ENCODE measurements at places on chromosomes 7 and 10. TPM values are rescaled to one million over a fixed set of nuclear protein-coding genes. Genes with fewer than 3 reads are reported as not detected.

DNA sequence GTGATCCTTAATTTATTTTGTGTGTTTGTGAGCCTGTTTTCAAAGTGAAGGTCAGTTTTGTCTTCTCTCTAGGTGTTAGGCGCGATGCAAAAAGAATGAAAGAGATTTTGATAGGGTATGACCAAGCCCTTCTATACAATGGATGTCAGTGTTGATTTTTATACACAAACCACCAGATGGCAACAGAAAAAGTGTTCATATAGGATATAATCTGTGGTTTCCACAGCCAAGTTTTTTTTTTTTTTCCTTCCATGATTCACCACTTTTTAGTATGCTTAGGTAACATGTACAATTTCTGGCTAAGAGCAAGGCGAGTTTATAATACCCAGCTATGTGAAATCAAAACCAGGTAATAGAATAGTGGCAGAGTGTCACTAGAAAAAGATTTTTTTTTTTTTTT is 8.1 kb downstream of the SDK1 start:
- DNase-seq, result peak; percentile 32

DNA sequence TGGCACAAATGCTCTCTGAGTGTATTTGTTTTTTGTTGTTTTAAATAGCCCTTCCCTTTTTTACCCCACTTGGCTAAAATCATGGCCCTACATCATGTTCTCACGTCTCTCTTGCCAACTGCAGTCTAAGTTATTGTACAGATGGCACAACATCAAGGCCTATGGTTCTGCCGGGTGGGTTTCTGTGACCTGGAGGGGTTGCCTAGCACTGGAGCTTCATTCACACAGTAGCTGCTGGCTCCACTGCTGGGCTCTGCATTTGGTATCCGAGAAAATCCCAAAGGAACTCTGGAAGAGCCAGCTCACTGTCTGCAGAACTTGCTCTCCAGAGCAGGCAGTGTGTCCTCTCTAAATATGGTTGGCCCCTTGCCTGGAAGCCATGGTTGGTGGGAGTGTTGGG is 120.6 kb downstream of the LRRC4 start:
- no peak for DNase-seq

- peak; percentile 12 for DNase-seq
These were observed 80.6 kb downstream of the ETV1 start for GRCh38 chr7:13908667-13909397.

DNA sequence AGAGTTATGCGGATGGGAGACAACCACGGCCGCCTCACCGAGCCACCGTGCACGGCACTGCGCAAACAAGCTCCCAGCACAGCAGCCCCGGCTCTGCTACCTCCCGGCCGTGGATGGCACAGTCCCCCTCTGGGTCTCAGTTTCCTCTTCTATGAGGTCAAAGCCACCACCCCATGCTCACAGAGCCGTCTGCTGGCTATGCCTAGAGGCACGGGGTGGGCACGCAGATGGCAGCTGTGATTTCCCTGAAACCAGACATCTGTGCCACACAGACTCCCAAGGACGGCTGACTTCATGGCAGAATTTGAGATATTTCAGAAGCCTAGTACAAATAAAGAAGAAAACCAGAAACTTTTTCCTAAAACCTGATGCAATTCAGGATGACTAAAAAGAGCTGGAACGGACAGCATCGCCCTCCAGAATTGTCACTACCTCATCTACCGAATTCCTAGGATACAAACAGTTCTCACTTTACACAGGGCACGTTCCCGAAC is 73.2 kb downstream of the AMZ1 start:
- DNase-seq, result no peak

GRCh38 chr10:43057231-43057711 is 19.6 kb upstream of the RET start:
- no peak for DNase-seq

DNA sequence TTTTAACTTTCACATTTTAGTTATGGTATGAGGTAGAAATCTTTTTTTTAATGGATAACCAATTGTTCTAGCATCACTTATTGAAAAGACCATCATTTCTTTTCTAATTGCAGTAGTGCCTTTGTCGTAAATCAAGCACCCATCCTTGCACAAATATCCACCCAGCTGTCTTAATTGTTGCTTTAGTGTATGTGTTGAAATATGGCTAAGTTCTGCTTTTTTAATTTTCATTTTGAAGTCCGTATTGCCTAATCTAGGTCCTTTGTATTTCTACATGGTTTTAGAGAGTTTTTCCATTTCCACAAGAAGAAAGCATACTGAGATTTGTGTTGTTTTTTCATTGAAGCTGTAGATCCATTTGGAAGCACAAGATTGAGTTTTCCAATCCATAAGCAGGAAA is 259.6 kb upstream of the SEMA3E start:
- no peak for DNase-seq

DNA sequence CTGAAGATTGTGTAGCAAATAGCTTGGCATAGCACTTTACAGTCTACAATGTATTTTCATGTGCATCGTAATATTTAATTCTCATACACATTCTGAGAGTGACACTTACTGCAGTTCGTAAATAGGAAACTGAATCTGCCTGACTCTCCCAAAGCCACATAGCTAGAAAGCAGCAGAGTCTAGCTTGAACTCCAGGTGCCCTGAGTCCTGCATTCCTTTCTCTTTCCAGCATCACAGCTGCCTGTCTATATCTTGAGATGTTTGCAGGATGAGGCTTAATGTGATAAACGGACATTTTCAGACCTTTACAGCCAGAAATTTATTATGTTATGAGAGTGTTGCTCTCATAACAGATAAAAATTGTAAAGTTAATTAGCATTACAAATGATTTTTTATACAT is 132.9 kb upstream of the PLXDC2 start:
- DNase-seq, result no peak

DNA sequence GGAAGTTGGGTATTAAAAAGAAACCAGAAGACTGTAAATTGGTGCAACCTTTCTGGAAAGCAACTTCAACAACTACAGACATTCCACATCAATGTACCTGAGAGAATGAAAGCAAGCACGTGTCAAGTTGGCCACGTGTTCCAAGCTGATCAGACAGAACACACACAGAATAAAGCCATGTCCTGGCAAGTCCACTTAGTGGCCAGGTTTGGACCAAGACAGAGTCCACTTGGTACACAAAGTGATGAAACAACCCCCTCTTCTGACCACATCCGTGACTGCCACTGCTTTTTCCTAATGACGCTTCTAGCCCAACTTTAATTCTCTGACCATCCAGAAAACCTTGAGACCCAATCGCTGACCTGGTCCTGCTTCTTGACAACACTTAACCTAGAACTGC is 109.4 kb downstream of the ABLIM1 start:
- DNase-seq, result peak; percentile 29

SUGCT gene
- 8.4 TPM for polyA plus RNA-seq

GRCh38 chr7:131607291-131608115 is 51.1 kb upstream of the PODXL start:
- DNase-seq, result no peak

OR2A7 gene
- 0.45 TPM for polyA plus RNA-seq

GRCh38 chr10:126939706-126940105 is 34.5 kb downstream of the DOCK1 start:
- no peak for DNase-seq

DNA sequence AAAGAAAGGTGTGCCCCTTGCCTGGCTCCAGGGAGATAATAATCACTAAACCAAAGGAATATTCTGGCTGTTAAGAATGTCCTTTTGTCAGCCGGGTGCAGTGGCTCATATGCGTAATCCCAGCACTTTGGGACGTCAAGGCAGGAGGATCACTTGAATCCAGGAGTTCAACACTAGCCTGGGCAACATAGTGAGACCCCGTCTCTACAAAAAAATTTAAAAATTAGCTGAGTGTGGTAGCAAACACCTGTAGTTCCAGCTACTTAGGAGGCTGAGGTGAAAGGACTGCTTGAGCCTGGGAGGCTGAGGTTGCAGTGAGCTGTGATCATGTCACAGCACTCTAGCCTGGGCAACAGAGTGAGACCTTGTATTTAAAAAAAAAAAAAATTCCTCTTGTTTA is 74.1 kb downstream of the HERC4 start:
- no peak for DNase-seq

NEUROG3 gene
- polyA plus RNA-seq, result not detected

TET1 gene
- 4.7 TPM for polyA plus RNA-seq

GRCh38 chr7:152663931-152664330 is 12.0 kb downstream of the XRCC2 start:
- no peak for DNase-seq

PAPOLB gene
- 0.02 TPM for polyA plus RNA-seq

SRRM3 gene
- 1.2 TPM for polyA plus RNA-seq

DNA sequence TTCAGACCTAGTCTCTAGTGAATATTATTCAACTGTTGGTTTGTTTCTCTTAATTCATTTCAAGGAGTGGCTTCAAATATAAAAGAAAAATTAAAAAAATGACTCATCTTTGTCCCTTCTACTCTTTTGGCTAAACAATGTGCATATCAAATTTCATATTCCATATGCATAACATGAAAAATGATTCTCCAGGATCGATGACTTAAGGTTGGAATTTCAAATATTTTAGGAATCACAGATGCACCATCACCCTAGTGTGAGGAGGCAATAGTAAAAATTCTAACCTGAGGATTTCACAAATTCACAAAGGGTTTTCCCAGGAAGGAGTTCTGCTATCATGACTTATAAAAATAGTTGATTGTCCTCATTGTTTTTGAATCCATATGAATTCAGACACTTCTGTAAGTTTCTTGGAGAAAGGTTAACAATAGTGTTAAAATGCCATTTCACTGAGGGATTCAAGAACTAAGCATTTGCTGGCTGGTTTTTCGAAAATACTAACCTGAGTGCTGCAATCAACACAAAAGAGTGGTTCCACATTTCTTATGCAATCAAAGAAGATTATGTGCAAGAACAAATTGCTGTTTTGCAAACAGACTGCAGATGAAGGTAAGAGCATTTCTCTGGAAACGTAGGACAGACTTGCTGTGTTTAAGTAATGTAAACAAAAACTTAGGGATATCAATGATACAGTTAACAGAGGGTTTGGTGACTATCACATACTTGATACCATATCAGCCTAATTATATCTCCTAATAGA is 547.5 kb upstream of the LRRTM3 start:
- peak; percentile 4 for DNase-seq

IFT22 gene
- polyA plus RNA-seq, result 35.2 TPM

ANKRD61 gene
- polyA plus RNA-seq, result 0.43 TPM

DNA sequence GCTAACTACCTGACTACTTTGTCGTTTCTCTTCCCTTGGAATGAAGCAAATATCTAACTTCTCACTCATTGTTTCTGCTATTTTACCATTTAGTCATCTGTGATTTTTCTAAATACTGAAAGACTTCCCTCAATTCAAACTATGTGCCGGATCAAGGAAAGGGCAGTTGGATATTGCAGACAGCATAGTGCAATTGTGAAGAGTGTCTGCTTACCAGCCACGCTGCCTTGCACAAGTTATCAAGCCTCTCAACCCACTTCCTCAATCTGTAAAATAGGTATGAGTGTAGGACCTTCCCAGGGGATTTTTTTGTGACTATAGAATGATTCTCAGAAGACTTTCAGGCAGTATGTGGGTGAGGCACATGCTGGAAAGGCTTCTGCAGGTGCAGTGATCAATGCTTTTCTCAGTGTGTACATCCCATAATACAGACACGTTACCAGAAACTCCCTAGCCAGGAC is 54.3 kb downstream of the EGFR start:
- DNase-seq, result peak; percentile 83

ADAM22 gene
- 0.33 TPM for polyA plus RNA-seq

LOXL4 gene
- polyA plus RNA-seq, result 39.8 TPM

MYOZ1 gene
- polyA plus RNA-seq, result 0.12 TPM

GRCh38 chr10:17831341-17831740 is 22.2 kb downstream of the MRC1 start:
- DNase-seq, result no peak

GRCh38 chr10:78449554-78449953 is 415.9 kb downstream of the RPS24 start:
- no peak for DNase-seq

DNA sequence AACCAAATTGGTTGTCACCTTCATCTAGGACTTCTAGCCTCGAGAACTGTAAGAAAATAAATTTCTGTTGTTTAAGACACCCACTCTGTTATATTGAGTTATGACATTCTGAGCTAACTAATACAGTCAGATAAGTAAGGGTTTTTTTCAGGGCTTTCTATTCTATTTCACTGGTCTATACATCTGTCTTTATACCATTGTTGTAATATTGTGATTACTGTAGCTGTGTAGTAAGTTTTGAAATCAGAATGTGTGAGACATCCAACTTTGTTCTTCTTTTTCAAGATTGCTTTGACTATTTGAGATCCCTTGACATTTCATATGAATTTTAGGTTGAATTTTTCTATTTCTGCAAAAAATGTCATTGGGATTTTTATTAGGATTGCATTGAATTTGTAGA is 7.5 kb downstream of the IFIT1 start:
- no peak for DNase-seq

- DNase-seq, result no peak
These were observed 69.3 kb downstream of the LRGUK start for GRCh38 chr7:134196439-134196838.

GRCh38 chr7:158309868-158310763 is 277.5 kb downstream of the PTPRN2 start:
- no peak for DNase-seq

DNA sequence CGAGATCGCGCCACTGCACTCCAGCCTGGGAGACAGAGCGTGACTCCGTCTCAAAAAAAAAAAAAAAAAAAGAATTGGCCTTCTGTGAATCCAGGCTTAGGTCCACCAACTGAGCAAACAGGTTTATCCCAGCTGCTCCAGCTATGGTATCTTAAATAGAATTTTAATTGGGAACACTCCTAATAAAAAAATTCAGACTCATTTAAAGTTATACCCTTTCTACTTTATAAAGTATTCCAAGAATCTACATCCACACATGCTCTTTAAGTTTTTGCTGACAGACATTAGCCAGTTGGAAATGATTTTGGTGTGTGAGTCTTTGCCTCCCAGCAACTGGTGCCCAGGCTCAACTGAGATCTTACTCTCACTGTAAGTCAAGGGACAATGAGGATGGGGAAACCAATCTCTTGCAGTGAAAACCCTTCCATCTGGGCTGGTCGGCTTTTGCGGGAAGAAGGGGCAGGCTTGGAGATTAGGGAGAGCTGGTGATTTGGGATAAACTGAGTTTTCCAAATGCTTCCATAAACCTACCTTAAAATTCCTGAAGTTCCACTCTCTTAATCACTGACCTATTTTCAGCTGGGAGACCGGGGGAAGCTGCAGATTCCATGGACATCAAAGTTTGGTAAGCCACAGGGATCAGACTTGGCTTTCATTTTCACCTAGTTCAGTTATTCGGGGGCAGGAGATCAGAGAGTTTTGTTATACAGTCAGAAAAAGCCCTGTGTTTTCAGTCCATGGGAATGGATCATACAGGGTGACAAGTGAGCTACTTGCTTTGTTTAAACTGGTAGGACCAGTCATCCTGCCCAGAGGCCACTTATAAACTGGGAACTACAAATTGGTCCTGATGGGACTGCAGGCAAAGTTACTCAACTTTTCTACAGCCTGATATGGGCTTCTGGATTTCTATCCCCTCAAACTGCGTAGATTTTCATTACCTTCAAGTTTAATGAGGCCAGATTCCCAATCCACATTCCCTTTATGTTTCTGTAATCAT is 89.3 kb upstream of the ZNF746 start:
- peak; percentile 20 for DNase-seq

DNA sequence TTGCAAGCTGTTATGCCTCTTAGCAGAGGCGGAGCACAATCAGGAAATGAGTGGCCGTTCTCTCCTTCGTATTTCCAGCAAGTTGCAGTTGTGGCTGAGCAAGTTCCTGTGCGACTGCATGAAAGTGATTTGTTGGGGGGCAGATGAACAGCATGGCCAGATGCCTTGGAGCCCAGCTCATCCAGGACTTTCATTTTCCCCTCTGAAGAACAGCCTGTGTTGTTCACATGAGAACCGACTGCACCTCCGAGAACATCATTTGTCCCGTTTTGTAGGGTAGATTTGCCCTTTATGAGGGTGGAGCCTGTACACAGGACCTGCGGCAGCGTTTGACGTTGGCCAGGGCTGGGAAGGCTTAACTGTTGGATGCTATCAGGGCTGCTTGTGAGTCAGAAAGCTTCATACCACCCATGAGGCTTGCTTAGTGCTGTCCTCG is 4.4 kb downstream of the BAG3 start:
- peak; percentile 82 for DNase-seq

Data from fibroblast of lung (primary cell).